ENCODE measurements at places on chromosomes 11 and 22. TPM values are rescaled to one million over a fixed set of nuclear protein-coding genes. Genes with fewer than 3 reads are reported as not detected.

Gene PRDX5
- 296 TPM for total RNA-seq

Gene MMP10
- total RNA-seq, result 3.9 TPM

Gene RFPL3
- total RNA-seq, result not detected

Gene NXPE4
- total RNA-seq, result not detected

Measured in aortic smooth muscle cell (primary cell).